ENCODE measurements at places on chromosomes 3 and 15.

DNA sequence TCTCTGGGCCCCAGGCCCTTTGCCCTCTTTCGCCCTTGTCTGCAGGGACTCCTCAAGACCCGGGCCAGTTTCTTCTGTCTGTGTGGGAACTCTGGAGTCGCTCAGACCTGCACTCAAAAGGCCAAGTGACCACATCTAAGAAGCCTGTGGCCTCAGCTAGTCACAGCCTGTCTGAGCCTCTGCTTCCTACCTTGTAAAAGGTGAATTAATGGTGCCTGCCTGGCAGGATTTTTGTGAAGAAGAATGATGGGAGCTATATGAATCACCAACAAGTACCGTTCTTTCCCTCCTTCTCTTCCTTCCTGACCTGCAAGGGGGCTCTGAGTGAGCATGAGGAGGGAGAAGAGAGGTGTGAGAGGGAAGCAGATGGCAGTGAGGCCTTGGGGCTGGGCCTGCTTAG lies 7.5 kb downstream of the PLIN1 start:
- no peak for DNase-seq

- no peak for DNase-seq
Observed at GRCh38 chr3:40623567-40623966, 98.8 kb downstream of the ZNF621 start.

GRCh38 chr15:67127965-67128364 lies 62.6 kb downstream of the SMAD3 start:
- DNase-seq = no peak

DNA sequence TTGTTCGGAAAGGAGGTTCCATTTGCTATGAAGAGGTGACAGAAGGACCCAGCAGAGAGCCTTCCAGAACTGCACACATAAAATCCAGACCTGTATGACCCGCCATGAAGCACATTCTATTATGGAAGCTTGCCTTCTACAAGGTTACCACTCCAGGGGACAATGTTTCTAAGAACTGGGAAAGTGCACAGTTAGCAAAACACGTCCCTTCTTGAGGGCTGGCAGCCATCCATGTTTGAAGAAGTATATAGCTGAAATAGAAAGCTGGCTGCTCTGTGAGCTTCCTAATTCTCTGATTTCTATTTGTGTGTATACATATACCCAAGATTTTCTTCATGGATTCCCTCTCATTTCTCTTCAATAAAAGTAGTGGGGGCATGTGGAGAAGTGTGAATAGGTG lies 74.6 kb downstream of the CNTN3 start:
- DNase-seq = no peak

- DNase-seq = no peak
Observed at GRCh38 chr15:63677778-63678177, 80.6 kb downstream of the FBXL22 start.

- no peak for DNase-seq
Observed at GRCh38 chr3:11613319-11613718, 30.4 kb downstream of the VGLL4 start.

GRCh38 chr15:77500989-77501388 lies 80.3 kb downstream of the HMG20A start:
- no peak for DNase-seq

DNA sequence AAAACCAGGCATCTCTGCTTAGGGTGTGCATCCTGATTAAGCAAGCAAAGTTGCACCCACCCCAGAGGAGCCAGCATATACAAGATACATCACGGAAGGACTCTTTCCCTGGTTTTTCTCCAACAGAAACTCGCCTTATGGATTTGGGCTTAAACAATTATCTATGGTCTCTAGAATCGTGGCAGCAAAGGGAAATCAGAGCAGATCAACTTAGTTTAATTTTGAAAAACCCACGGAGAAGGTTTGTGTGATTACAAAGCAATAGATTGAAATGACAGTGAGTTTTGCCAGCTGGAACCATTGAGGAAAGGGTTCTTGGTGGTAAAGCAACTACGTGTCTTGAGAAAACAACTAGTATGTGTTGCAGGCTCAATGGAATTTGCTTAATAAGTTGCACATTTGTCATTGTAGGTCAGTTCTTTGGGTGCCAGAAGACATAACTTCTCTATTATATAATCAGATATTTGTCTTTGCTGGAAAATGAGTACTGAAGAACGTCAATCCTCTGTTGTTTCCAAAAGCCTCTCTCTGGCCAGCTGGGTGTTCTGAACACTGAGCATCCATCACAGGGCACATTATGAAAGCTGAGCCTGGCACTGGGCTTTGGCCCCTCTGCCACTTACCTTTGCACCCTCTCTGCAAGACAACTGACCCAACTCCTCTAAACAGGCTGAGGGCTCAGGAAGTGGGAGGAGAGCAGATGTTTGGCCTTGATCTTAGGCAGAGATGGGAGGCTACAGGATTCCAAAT lies 75.7 kb upstream of the FBN1 start:
- no peak for DNase-seq

- no peak for DNase-seq
Observed at GRCh38 chr15:40104296-40104864, 4.3 kb downstream of the BMF start.

DNA sequence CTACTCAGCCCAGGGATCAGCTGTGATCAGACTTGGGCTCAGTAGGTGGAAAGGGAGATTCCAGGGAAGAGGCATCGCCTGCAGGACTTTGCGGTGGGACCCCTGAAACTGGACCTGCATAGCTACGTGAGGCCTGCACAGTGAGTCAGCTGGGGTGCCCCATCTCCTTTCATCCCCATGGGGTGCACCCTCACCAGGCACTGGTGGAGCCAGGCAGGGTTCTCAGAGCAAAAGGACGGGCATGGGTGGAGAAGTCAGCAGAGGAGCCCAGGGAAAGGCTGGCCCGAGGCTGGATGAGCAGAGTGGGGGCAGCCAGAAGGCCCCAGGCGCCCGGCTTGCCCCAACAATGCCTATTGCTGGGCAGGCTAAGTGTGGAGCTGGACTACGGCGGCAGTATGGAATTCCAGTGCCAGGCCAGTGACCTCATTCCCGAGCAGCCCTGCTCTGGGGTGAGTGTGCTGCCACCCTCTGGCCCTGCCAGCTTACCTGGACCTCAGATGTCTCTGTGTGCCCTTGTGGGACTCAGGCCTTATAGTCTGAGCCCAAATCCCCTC lies 19.7 kb downstream of the ACAA1 start:
- DNase-seq = no peak

DNA sequence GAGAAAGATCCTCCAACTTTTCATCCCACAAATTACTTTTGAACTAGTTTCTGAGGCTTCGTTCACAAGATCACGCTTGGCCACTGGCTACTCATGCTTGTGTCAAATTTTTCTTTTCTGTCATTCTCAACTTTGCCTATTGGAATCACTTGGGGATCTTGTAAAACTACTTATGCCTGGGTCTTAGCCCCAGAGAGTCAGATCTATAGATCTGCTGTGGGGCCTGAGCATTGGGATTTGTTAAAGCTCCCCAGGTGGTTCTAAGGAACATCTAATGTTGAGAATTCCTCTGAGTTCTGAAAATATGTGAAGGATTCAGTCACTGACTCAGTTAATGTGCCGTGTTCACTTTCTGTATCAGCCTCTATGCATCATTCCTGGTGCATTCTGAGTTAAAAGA lies 71.7 kb upstream of the VGLL3 start:
- no peak for DNase-seq
